ENCODE measurements at places on chromosomes 3 and 15.

DNA sequence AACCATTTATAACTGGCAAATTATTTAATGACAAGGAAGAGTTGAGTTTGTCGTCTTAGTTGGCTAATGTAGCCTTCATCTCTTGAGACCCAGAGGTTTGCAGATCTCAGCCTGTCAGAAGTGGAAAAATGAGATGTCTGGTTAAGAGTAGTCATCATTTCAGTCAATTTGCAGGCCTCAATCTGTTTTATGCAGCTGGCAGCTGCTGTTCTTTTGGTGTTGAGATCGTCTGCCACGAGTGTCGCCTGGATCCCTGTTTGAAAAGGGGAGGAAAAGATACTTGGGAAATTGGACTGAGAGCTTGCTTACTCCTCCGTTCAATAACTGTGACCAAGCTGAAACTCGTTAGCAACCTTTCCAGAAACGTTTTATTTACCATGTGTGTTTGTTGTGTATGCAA, 2.3 kb downstream of the PHLDB2 start:
- no peak for DNase-seq

- no peak for DNase-seq
These were observed 87.2 kb downstream of the TJP1 start for GRCh38 chr15:29734917-29735572.

DNA sequence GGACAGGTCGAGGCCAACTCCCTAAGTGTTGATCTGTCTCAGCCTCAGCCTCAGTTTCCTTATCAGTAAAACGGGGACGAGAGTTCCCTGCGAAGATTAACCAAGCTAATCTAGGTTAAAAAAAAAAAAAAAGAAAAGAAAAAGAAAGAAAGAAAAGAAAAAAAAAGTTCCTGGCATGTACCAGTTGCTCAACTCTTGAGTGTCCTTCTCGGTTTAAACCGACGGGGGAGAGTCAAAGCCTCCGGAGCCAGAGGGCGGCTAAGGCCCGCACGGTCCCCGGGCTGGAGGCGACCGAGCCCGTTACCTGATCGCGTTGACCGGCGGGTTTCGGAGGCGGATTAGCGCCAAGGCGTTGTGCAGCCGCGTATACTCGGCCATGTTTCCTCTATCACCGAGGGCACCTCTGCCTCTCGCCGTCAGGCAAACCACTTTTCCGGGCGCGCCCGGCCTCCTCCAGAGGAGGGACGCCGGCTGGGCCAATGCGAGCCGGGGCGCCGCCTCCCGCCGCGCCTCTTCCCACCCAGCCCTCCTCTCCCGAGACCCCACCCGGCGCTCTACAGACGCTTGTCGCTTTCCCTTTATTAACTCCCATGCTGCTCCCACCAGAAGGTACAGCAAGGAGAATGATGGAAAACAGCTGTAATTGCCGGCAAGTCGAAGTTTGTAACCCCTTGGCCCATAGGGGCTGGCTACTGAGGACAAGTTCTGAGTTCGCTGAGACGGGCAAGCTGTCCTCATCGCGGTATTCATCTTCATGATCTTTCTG, at the start of gene EHHADH:
Gene EHHADH, minus strand, starts transcription at position 405 of the 766 bp plus-strand sequence. Its CDS starts 27 bp downstream, at position 378.
- DNase-seq = no peak

- DNase-seq = no peak
These were observed 51.6 kb upstream of the C15orf39 start for GRCh38 chr15:75149867-75150709.

GRCh38 chr15:26983822-26984221, 12.8 kb downstream of the GABRG3 start:
- DNase-seq = no peak

DNA sequence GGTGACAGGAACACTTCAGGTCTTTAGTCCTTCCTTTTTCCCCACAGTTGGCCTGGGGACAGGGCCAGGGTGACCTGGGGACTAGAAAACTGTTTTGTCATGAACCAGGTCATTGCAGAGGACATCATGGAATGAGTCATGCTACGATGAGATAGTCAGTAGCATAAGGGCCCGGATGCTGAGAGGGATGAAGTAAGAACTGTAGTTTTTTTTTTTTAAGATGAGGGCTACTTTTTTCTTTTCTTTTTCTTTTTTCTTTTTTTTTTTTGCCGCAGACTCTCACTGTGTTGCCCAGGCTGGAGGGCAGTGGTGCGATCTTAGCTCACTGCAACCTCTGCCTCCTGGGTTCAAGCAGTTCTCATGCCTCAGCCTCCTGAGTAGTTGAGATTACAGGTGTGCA, 8.0 kb downstream of the MAP2K5 start:
- DNase-seq = no peak

DNA sequence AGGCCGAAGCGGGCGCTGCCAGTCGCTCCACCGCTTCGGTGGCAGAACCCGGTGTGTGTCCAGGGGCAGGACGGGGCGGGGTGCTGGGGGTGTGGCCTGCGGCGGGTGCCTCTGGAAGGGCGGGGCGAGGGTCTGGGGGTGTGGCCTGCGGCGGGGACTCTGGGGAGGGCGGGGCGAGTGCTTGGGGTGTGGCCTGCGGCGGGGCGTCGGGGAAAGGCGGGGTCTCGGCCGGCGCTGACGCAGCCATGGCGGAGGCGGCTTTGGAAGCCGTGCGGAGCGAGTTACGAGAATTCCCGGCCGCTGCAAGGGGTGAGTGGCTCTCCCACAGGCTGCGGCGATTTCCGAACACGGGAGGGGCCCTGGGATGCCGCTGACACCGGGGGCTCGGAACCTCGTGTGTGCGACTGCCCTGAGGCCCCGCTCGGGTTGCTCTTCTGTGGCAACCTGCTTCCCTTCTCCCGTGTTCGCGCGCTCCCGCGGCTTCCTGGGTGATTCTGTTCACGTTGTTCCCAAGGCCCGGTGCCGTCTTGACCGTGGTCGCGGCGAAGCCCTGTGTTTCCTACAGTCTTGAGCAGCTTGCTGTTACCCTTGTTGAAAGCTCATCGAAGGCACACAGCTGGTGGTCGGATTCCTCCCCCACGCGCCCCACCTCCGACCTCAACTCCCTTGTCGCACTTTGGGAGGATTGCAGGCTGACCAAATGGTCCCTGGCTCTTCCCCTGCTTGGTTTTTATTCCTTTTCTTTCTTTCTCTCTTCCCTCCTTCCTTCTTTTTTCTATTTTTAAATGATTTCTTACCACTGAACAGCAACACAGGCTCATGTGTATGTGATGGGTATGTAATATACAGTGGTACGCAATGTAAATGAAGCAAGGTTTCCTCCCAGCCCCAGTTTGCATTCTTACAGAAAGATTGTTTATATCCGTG, at the start of gene JMJD7:
Gene JMJD7, plus strand, starts transcription at position 213 of the 927 bp plus-strand sequence. Its CDS starts 33 bp downstream, at position 246.
- no peak for DNase-seq

All from NCI-H2081 treated with DMSO at 0.1 percent for 48 hours (cell line).